ENCODE measurements at places on chromosomes 7 and 10.

- DNase-seq: no peak
Observed at GRCh38 chr10:21733710-21734109, 199.7 kb downstream of the MLLT10 start.

GRCh38 chr7:148397551-148397950, 193.0 kb upstream of the C7orf33 start:
- DNase-seq: no peak

DNA sequence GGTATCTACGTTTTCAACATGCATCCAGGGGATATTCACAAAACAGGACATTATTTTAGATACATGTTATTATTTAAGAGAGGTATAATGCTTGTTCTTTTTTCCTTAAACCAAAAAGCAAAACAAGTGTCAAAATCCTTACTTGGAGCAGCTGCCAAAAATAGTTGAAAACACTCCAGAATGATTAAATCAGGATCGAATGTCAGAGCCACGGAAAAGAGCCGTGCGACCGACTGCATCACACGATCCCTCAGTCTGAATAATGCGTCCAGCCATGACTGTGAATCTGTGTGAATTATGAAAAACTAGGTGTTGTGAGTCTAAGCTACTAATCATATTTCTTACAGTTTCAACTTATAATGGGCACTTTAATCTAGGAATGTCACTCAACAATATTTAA, 126.0 kb downstream of the PARD3 start:
- DNase-seq: no peak

GRCh38 chr7:147298611-147299043, 1182.0 kb downstream of the CNTNAP2 start:
- DNase-seq: no peak

DNA sequence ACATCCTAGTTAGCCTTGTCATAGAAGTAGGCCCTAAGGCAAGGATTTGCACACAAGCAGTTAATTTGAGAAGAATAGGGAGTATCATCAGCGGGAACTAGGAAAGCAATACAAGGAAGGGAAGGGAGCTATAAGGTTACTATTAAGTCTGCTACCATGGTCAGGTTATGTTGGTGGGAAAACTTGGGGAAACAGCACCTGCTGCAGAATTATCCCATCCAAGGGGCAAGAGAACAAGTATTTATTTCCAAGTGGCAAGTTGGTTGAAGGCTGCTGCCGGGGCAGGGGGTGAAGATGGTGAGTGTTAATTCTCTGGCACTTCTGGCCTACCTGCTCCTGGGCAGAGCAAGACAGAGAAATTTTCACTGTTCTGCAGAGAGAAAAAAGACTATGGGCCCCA, 55.0 kb downstream of the CAV1 start:
- no peak for DNase-seq

DNA sequence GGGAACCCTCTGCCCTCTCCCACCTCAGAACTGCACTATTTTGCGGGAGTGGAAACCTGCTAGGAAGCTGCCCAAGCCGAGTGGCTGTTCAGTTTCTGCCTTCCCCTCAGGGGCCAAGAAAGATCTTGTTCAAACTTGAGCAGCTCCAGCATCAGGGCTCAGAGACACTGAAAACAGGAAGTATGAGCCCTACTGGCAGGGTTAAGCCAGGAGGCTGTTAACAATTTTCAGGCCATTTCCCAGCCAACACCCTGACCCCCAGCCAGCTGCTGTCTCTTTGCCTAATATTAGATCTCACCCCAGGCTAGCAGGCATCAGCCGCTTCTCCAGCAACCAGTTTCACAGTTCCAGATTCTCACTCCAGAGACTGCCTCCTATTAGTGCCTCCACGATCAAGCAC, 9.2 kb downstream of the PLAU start:
- DNase-seq: no peak

- no peak for DNase-seq
Observed at GRCh38 chr10:13717571-13717935, 130.8 kb downstream of the PRPF18 start.
